Stimulated activated CD4-positive, alpha-beta T cell treated with anti-CD3 and anti-CD28 coated beads, Interleukin-1b, Interleukin-23, amount 100 ng/mL, for 1 hour (primary cell): ENCODE measurements at places on chromosomes 1 and 21.

- no peak for DNase-seq
Measured at GRCh38 chr1:12178511-12178910, 11.7 kb downstream of the TNFRSF1B start.

DNA sequence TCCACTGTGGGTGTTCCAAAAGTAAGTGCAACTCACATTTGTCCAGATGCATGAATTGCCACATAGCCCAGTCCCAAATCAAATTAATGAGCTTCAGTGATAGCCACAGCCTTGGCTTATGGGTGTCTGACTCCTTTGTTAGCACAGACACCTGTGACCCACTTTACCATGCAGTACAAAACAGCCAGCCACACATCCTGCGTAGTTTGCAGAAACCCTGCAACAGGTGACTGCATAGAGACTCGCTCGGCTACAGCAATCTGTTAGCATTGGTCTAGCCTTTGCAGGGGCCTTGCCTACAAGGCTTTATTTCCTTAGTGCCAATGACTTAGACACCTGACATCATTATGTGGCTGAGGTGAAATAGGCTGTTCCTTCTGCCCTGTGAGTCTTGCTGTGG is 135.5 kb downstream of the CSMD2 start:
- DNase-seq: no peak

DNA sequence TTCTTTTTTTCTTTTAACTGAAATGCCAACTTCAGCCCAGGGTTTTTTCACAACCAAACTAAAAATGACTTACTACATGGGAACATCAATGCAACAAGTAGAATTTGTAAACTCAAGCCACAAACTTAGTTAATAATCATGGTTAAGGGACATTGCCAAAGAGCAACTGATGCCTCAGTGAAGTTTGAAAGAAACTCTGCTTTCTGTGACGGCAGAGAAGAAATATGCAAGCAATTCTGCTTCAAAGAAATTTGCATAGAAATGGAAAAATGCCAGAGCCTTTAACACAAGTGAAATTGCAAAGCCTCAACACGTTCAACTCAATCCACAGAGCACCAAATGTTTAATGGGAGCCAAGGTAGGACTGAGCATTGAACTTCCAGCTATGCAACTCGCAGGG is 5.0 kb upstream of the CHD5 start:
- DNase-seq: no peak

- DNase-seq: no peak
Measured at GRCh38 chr1:223030871-223031400, 112.1 kb downstream of the TLR5 start.

- no peak for DNase-seq
Measured at GRCh38 chr21:45516671-45517151, 25.5 kb downstream of the SLC19A1 start.
